Fibroblast of skin of right quadriceps (primary cell): ENCODE measurements at places on chromosomes 4 and X.

- no peak for DNase-seq
These were observed 173.9 kb downstream of the PDGFRA start for GRCh38 chr4:54402880-54403480.

GRCh38 chrX:150200820-150201287 is 162.3 kb upstream of the MAMLD1 start:
- DNase-seq: peak; percentile 98

- no peak for DNase-seq
These were observed 573.8 kb downstream of the MAGEB5 start for GRCh38 chrX:26789751-26790150.

DNA sequence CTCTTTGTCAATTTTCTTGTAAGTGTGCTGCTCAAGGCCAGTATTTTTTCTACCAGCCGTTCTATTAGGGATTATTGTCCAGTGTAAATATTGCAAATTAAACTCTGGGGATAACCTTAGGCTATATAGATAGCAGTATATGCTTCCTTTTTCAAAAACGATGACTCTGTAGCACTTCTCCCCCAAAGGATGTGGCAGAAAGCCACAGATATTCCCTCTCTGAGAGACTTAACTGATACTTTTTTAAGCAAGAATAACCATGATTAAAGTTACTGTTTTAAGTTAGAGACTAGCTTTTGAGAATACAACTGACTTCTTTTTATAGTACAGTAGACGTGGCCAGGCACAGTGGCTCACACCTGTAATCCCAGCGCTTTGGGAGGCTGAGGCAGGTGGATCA is 130.0 kb downstream of the FHIP1A start:
- no peak for DNase-seq

DNA sequence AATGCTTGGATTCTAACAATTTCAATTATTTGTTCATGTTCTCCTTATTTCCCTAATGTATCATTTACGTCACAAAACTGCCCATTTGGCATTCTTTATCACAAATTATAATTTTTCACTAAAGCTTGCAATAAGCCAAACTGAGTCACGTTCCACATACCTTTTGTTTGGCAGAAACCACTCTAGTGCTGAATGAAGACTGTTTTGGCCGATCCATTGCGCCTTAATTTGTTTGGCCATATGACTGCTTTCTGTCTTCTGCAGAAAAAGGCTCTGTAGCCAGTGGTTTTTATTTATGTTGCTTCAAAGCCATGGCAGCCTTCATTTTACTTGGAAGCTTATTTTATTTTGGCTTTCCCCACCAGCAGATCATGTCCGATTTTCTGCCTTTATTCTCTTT is 184.4 kb upstream of the HAND2 start:
- no peak for DNase-seq

- no peak for DNase-seq
These were observed 6.0 kb downstream of the SEL1L3 start for GRCh38 chr4:25856756-25857155.
